ENCODE measurements at places on chromosomes 7 and 10.

- DNase-seq: no peak
Observed at GRCh38 chr10:15313047-15313446, 58.0 kb downstream of the FAM171A1 start.

DNA sequence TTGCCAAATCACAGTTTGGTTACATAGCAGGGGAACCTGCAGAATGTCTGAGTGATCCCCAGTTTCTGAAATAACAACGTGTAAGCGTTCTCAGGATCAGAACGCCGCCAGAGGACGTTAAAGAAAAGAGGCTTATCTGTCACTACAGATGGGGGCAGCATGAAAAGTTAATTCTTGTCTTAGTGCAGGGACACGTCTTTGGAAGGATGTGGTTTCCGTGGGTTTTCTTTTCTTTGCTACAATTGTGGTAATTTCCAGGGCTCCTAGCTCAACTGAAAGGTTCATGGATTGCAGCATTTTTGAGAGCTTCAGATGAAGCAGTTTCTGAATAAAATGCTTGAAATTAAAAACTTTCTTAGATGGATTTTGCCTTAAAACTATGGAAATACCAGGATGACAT, 106.6 kb downstream of the PRKCQ start:
- DNase-seq: no peak

DNA sequence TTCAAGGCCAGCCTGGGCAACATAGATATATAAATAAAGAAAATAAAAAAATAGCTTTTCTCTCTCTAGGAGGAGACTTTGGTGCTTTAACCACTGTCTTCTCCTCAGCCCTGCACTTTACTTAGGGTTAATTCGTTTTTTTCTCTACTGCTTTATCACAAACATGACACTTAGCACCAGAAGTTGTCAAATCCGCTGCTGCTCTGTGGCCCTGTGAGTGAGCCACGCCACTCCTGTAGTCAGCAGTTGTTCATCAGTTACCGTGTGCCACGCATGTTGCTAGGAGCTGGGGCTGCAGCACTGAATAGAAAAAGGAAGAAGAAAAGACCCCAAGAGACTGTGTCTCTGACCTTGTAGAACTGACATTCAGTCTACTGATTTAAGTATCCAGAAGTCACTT, 232.6 kb downstream of the CELF2 start:
- no peak for DNase-seq

DNA sequence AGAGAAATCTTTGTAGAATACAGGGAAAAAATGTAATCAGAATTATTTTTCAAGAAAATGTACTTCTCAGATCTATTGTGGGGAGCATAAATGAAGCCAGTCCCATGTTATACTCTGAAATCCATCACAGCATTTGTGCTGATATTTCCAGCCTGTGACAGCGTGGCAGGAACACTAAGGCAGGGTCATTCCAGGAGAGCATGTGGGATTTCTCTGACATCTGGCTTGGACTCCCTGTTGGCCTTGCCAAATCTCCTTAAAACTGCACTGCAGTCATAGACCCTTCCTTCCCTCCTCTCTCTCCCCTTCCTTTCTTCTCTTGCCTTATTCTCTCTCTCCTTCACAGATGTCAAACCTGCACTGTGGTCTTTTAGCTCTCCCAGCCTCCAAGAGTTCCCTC, 6.5 kb upstream of the TSPAN13 start:
- no peak for DNase-seq

- DNase-seq: no peak
Observed at GRCh38 chr7:155452505-155453295, 5.2 kb upstream of the EN2 start.

- no peak for DNase-seq
Observed at GRCh38 chr10:124342136-124342820, 76.4 kb downstream of the OAT start.

- DNase-seq: no peak
Observed at GRCh38 chr7:71480791-71481190, 348.8 kb downstream of the GALNT17 start.

GRCh38 chr10:43208147-43209073, 58.5 kb downstream of the RASGEF1A start:
- no peak for DNase-seq

DNA sequence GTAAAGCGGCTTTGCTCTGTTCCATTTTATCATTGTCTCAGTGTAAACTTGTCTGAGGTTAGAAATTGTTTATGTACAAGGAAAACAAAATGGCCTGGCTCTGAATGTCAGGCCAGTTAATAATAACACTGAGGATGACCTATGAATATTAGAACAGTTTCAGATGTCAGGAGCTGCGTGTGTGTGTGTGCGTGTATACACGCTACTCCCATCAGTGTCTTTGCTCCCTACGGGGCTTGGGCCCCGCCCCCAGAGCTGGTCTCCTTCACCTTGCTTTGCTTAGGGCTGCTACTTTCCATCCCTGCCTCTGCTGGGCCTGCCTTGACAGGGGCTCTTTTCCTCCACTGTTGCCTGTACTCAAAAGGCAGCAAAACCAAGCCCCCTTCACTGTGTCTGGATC, 142.3 kb upstream of the BET1 start:
- DNase-seq: no peak

- no peak for DNase-seq
Observed at GRCh38 chr7:141511676-141512396, 39.4 kb upstream of the AGK start.

Data from amniotic epithelial cell (primary cell).